ENCODE measurements at places on chromosomes 5 and 9.

DNA sequence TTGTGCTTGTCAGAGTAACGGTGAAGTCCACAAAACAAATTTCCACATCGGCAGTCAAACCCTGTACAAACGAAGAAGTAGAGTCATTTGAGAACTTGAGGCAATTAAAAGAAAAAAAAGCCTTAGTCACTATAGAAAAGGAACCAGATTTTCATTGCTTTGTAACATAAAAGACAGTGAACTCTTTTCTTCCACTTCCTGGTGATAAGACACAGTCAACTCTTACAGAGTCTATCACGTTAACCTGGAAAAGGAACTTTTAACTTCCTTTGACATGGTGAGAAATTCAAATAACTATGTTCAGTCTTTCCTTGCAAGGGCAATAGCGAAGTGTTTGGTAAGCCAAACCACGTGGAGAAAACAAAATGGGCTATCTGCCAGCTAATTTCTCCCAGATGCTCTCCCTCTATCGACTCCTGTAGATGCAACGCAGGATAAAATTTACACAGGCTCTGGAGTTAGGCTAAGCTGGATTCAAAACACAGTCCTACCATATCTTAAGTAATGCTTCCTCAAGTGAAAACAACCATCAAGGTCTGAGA, 8.9 kb downstream of the ZFAND5 start:
- DNase-seq = no peak

DNA sequence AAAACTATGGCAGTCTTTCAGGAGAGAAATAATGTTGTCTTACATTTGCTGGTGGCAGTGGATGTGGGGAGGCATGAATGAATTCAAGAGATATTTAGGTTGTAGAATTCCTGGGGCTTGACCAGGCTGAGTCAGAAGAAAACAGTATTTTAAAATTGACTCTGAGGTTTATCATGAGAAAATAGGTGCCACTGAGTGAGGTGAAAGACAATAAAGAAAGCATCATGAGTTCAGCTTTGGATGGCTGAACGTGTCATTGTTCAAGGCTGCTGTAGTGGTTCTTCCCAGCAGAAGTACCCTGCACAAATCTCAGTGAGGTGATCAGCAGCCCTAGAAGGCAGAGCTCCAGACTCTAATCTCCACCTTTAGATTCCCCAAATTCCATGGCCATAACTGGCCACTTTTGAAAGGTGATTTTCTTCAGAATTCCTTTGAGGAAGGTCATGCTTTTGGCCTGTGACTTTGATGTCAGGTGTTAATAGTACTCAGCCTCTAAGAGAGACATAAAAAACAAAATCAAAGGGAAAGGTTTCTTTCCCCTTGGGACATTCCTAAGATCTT, 395.4 kb downstream of the NTRK2 start:
- DNase-seq = no peak

- DNase-seq = no peak
These were observed 124.9 kb upstream of the ZNF608 start for GRCh38 chr5:124871303-124871702.

GRCh38 chr9:12640016-12640587, 53.1 kb upstream of the TYRP1 start:
- DNase-seq = no peak

DNA sequence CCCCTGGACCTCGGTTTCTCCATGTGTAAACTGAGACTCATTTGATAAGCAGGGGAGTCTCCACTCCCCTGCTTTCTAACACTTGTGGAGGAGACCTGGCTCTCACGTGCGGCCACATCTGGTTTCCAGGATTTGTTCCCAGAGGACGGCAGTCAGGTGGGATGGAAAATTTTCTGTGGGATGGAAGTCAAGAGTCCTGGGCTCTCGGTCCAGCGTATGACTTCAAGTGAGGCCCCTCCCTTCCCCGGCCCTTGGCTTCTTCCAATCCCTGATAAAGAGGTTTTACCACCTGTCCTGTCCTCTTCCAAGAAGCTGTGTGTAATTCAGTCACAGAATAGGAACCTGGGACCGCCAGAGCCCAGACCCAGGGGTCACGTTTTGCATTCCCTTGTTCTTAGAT, 35.0 kb downstream of the TMOD1 start:
- no peak for DNase-seq
